ENCODE measurements at places on chromosomes 2 and 18.

GRCh38 chr2:121165038-121165542, 119.9 kb downstream of the TFCP2L1 start:
- no peak for DNase-seq

DNA sequence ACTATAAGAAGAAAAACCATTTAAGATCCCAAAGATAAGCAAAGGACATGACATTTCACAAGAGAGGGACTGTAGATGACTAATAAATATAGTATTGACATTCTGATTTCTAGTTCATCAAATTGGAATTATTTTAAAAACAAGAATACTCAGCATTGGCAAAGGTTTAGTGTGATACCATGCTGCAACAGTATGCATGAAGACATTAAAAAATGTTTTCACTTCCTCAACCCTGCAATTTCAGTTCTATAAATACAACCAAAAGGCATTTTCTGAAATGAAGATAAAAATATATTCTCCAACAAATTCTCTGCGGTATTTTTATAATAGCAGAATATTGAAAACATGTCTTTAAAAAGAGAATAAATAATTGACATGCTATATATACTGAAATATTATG, 2.1 kb downstream of the C2orf81 start:
- no peak for DNase-seq

GRCh38 chr2:29865512-29865911, 55.9 kb downstream of the ALK start:
- no peak for DNase-seq

GRCh38 chr2:112081262-112081661, 26.2 kb downstream of the TMEM87B start:
- no peak for DNase-seq

DNA sequence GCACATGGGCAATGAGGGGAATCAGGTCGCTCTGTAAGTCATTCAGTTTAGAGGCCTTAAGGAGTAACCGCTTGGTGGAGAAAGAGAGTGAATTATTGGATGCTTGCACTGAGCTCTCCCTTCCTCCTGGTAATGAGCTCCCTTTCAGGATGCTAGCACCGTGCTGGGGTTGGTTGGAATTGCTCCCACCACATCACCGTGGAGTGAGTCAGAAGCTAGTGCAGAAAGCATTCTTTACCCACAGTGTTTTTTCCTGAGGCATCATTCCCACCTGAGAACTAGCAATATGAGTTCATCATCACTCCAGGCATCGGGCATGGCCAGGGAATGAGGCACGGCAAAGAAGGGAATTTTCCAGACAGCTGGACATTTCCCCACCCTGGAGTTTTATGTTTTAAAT, 57.6 kb downstream of the ITGB6 start:
- no peak for DNase-seq

All from urothelium cell line (cell line).